ENCODE measurements at places on chromosomes 3 and 15.

DNA sequence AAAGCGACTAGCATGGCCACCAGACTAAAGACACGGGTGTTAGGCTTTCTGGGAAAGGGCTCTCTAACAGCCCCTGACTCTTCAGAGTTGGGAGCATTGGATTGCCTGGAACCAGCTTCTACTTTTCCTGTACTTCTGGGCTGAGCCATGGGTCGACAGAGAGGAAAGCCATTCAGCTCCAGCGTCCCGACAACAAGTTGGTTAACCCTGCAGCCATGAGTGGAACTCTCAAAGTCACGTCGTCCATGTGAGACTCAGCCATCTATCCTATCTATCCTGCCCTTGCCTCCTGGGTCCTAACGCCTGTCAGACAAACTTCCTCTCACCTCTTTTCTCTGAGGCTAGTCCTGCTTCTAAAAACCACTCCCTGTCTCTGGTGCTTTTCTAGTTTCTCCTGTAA is 32.6 kb upstream of the TBC1D5 start:
- DNase-seq, result no peak

- no peak for DNase-seq
Measured at GRCh38 chr3:105821433-105821832, 47.4 kb downstream of the CBLB start.

DNA sequence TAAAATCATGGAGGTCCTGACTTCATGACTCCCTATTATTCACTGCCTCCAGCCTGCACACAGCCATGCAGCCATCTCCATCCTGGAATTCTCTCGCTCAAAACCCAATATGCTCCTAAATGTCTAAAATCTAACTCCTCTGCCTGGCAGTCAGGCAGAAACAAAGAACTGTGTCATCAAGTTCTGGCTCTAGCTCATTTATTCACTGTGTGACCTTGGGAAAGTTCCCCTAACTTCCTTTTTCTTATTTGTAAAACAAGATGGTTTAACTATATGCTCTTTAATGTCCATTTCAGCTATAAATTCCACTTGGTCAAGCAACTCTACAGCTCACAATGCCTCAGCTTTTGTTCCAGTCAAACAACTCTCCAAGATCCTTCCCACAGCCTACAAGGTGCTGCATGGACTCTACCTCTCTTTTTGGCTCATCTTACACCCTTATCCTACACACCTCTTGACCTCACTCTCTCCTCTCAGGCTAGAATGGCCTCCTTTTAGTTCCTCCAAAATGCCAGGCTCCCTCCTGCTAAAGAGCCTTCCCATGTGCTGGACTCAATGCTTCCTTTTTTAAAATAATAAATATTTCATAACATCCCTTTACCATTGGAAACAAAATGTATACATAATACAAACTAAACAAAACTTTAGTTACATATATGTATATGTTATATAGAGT is 16.4 kb downstream of the PIK3CB start:
- DNase-seq, result no peak

- DNase-seq, result no peak
Measured at GRCh38 chr15:50977162-50977561, 68.7 kb downstream of the AP4E1 start.

DNA sequence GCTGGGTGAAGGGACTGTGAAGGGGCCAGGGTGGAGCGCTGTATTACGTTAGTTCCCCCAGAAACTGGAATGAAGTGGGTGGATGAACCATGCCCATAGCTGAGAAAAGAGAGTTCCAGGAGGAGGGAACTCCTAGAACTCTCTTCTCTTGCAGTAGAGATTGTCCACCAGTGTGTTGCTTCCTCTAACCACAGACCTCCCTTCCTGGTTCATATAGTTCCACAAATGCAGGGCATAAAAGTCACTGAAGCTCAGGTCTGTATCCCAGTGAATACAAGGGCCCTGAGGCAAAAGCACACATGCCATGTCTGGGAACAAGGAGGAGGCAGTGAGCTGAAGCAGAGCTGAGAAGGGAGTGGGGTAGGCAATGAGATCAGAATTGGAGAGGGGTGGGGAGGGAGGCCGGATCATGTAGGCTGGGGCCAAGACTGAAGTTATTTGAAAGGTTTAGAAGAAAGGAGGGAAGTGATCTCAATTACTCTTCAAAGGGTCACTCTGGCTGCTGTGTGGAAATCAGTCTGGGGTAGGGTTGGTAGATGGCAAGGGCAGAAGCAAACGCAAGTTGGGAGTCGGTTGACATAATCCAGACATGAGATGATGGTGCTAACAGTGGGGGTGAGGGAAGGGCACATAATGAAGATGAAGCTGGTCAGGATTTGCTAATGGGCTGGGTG is 6.5 kb downstream of the A4GNT start:
- DNase-seq, result no peak

DNA sequence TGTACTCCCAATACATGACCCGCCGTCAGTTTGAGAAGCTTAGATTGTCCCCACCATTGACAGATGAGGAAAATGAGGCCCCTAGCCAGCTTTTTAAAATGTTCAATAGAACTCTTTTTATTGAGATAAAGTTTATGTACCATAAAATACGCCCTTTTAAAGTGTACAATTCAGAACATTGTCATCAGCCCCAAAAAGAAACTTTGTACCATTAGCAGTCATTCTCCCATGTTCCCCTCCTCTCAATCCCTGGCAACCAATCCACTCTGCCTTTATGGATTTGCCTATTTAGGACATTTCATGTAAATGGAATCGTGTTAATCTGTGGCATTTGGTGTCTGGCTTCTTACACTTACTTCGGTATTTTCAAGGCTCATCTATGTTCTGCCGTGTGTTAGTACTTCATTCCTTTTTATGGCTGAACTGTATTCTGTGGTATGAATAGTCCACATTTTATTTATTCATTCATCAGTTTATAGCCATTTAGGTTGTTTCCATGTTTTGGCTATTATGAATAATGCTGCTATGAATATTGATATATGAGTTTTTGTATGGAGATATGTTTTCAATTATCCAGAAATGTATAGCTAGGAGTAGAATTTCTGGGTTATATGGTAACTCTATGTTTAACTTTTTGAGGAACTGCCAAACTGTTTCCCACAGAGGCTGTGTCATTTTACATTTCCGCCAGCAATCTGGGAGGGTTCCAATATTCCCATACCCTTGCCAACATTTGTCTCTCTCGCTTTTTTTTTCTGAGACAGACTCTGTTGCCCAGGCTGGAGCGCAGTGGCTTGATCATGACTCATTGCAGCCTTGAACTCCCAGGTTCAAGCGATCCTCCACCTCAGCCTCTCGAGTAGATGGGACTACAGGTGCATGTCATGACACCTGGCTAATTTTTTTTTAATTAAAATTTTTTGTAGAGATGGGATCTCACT is 15.3 kb upstream of the PTPN23 start:
- no peak for DNase-seq

GRCh38 chr3:29281344-29282241 is 722 bp downstream of the RBMS3 start:
- peak; percentile 16 for DNase-seq

GRCh38 chr3:60250206-60250605 is 1001.0 kb downstream of the FHIT start:
- DNase-seq, result no peak

GRCh38 chr15:64503197-64503596 is 42.8 kb downstream of the ZNF609 start:
- peak; percentile 2 for DNase-seq

- DNase-seq, result no peak
Measured at GRCh38 chr3:111892070-111892469, 33.0 kb downstream of the PHLDB2 start.

GRCh38 chr3:48564022-48564421 is 441 bp upstream of the UCN2 start:
- no peak for DNase-seq

GRCh38 chr3:193842832-193843473 is 249.9 kb downstream of the OPA1 start:
- DNase-seq, result no peak

- peak; percentile 20 for DNase-seq
Measured at GRCh38 chr15:22839046-22839695, 705 bp downstream of the NIPA2 start.

DNA sequence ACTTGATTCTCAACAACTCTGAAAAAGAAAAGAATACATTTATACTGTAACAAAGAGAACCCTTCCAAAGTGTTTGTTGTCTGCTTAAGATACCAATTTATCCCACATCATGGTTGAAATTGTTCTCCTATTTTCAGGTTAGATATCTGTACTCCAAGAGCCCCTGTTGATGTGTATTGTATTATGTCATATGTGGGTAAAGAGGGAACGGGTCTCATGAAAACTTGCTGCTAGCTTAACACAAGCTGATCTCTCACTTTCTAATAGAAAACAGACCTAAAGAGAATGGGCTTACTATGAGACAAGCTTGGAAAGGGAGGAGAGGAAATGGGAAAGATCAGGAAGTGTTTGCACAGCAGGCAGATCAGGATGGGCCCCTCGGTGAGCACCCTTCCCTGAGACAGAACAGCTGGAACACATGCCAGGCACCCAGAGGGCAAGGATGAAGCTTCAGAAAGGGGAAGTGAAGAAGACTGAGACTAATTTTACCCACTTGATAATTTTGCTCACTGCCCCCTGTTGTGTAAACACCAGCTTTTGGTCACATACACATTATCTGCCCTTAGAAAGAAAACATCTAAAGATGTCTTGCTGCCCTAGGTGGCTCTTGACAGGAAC is 747.9 kb upstream of the CCDC54 start:
- DNase-seq, result peak; percentile 40

DNA sequence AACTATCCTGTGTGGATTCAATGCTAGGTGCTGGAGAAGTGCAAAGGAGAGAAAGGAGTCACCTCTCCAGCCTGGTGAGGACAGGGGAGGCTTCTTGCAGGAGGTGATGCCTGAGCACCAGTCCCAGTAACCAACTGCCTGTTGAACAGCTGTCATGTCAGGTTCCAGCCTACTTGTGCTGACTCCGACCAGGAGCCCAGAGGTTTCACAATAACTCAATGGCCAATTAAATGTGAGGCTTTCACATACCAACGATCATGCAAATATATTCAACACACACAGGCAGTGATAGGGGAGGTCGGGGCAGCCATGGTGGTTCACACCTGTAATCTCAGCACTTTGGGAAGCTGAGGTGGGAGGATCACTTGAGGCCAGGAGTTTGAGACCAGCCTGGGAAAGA is 7.7 kb downstream of the SORD start:
- no peak for DNase-seq

GRCh38 chr3:59558906-59559720 is 509.3 kb upstream of the CFAP20DC start:
- no peak for DNase-seq

DNA sequence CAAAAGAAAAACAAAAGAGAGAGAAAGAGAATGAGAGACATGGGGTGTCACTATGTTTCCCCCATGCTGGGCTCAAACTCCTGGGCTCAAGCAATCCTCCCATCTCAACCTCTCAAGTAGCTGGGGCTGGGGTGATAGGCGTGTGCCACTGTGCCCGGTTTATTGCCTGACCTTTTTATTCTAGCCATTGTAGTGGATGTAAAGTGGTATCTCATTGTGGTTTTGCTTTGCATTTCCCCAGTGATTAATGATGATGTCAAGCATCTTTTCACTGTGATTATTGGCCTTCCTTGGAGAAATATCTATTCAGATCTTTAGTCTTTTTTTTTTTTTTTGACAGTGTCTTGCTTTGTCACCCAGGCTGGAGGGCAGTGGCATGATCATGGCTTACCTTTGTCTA is 37.7 kb upstream of the GK5 start:
- DNase-seq, result no peak

DNA sequence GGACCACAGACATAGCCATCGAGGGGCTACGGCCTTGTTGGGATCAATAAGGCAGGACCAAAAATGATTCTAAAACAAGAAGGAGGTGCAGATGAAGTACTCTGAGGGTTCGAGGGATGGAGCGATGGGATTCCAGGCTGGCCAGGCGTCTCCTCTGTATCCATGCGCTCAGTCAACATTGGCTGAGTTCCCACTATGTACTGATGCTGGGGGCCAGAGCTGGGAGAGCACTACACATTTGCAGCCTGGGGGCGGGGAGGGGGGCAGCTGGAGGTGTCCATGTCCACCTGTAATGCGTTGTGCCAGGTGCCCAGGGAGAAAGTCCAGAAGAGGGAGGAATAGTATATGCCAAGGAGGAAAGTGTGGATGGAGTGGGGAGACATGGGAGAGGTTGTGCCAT is 81.5 kb downstream of the AAGAB start:
- DNase-seq, result no peak

DNA sequence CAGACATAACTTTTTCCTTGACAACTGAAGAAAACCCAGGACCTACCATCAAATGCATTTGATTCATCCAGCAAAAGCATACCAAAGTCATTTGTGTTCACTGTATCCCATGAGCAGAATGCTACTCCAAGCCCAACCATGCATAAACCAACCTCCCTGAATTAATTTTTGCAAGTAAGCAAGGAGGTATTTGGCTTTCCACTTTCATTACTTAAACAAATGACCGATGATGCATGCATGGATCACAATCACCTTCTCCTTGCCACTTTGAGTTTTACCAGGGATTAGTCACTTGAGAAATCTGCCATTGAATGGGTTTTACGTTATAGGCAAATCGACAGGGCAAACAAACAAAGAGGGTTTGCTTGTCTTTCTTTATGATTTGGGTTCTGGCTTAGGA is 214.8 kb downstream of the FMN1 start:
- DNase-seq, result no peak

DNA sequence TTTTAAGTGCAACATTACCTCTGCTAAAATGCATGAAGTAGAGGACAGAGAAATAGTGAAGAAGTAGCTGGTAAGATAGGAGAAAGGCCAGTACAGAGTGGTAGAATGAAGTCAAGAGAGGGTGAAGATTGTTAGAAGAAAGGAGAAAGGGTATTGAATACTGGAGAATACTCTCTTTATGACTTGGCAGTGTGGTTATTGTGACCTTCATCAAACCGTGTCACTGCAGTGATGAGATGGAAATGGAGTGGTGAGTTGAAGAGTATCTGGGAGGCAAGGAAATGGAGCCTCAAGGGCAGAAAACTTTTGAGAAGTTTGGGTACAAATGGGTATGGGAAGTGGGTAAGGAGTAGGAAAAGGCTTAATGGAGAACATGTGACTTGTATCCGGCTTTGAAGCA is 24.7 kb downstream of the MINDY2 start:
- no peak for DNase-seq

- DNase-seq, result peak; percentile 20
Measured at GRCh38 chr3:8713901-8714759, 19.5 kb upstream of the CAV3 start.

- no peak for DNase-seq
Measured at GRCh38 chr3:99418209-99418635, 220.2 kb upstream of the COL8A1 start.

GRCh38 chr3:184538666-184539431 is 22.7 kb upstream of the EPHB3 start:
- DNase-seq, result no peak

DNA sequence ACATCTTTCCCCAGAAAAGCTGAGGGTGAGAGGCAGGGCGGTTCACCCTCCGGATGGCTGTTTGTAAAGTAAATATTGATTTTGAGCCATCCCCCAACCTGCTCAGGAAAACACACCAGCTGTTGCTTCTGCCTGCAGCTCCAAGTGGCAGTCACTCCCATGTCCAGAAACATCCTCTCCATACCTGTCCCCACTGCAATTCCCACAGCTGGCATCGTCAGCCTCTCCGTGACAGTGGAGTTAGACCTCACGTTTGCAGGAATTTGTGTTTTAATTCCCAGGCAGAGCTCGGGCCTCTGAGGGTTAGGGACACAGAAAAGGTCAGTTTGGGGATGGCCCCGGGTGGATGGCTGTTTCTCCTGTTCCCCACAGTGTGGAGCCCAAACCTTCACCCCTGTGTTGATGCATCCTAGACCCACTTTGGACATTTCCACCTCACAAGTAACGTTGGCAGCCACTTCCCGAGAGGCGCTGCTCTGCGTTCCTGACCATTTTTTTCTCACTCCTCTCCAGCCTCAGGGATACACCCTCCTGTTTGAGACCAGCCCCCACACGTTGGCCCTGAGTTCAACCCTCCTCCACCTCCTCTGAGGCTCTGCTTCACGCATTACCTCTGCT is 11.8 kb upstream of the FAM174B start:
- peak; percentile 94 for DNase-seq

- no peak for DNase-seq
Measured at GRCh38 chr15:68795298-68795848, 25.3 kb downstream of the ANP32A start.
